ENCODE measurements at places on chromosomes 16 and 17.

DNA sequence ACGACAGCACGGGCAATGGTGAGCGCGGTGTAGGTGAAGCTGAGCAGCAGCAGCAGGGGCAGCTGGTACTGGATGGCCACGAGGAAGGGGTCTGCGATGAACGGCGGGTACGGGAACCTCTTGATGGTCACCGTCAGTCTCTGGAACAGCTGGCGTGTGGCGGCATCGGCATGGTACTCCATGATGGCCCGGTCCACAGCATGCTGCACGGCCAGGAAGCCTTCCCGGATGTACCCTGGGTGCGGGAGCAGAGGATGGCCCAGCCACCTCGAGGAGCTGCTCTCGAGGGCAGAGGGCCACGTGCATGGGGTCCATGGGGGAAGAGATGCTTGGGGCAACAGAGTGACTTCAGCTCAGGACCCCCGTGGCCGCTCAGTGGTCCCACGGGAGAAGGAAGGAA lies 20.9 kb downstream of the ABCA3 start:
- no peak for DNase-seq

GRCh38 chr16:50400312-50400966 lies 31.7 kb upstream of the BRD7 start:
- DNase-seq = no peak

GRCh38 chr16:10577305-10578202 lies 2.8 kb downstream of the EMP2 start:
- DNase-seq = no peak

DNA sequence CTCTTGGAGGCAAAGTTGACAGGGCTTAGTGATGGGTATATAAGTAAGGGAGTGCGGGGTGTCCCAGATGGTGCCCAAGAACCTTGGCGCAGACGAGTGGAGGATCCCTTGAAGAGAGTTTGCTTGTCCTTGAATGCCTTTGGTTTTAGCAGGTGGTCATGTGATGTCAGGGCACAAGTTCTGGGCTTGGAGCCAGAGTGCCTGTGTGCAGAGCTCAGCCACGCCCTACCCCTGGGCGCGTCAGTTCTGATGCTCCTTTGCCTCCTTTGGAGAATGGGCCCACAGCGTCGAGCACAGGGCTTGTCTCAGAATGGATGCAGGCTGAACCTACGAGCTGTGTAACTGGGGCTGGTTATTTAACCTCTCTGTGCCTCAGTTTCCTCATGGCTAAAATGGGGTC lies 412.2 kb upstream of the EEF2KMT start:
- no peak for DNase-seq

- DNase-seq = no peak
Observed at GRCh38 chr16:54939510-54940278, 9.0 kb downstream of the IRX5 start.

- no peak for DNase-seq
Observed at GRCh38 chr16:54821731-54822130, 108.9 kb upstream of the IRX5 start.

DNA sequence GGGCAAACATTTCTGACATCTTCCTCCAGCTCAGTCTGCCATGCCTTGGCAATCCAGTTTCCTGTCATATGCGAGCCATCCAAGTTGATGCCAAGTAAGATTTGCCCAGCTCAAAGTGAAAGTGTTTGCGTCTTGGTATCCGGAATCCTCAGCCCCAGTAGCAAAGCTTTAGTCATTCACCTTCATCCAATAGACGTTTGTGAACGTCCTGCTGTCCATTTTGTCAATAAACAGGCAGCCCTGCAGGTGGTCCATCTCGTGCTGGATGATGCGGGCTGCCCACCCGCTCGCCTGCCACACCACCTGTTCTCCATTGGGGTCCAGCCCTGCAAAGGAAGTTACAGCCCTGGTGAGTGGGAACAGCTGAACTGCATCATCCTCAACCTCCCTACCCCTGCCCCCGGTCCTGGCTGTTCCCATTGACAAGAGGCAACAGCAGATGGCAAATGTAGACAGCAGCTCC lies 1.5 kb downstream of the PDF start:
- no peak for DNase-seq

DNA sequence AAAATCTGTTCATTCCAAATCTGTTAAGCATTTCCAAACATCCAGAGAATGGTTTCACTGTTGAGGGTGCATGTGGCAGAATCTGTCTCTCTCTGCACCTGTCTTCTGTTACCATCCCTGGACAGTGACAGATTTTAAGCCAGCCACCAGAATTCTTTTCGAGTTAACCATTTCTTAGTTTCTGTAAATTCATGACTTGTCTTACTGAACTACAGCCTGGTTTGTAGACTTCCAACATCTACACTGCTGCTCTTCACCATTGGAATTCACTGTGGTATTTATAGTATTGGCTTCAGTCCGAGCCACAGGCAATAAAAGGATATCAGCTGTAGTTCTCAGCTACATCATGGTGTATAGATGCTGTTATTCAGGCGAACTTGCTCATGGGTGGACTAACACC lies 47.6 kb downstream of the GOSR1 start:
- DNase-seq = no peak

DNA sequence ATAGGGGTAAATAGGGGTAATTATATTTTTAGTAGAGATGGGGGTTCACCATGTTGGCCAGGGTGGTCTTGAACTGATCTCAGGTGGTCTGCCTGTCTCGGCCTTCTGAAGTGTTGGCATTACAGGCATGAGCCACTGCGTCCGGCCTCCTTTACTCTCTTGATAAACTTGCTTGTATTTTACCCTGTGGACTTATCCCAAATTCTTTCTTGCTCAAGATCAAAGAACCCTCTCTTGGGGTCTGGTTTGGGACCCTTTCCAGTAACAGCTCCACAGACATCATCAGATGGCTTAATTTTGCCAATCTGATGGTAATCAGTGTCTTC lies 5.6 kb upstream of the C1QTNF1 start:
- DNase-seq = no peak

GRCh38 chr17:19312406-19312805 lies 50.1 kb downstream of the B9D1 start:
- no peak for DNase-seq

GRCh38 chr16:4372001-4372577 lies 441 bp downstream of the VASN start:
- no peak for DNase-seq

DNA sequence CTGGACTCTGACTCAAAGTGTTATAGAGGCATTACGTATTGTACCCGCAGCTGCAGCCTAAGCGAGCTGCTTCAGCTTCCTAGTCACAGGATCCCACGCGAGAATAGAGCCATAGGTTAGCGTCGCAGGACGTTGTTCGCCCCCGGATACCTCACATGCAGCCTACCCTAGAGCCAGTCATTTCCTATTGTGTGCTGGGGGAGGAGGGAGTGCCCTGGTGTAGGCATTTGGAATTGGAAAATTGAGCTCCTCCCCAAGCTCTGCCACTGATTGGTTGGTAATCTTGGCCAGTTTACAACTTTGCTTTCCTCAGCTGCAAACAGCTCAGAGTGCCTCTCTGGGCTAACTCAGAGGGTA lies 530 bp downstream of the NAA60 start:
- no peak for DNase-seq

GRCh38 chr17:57186226-57187019 lies 69.9 kb upstream of the MSI2 start:
- no peak for DNase-seq

DNA sequence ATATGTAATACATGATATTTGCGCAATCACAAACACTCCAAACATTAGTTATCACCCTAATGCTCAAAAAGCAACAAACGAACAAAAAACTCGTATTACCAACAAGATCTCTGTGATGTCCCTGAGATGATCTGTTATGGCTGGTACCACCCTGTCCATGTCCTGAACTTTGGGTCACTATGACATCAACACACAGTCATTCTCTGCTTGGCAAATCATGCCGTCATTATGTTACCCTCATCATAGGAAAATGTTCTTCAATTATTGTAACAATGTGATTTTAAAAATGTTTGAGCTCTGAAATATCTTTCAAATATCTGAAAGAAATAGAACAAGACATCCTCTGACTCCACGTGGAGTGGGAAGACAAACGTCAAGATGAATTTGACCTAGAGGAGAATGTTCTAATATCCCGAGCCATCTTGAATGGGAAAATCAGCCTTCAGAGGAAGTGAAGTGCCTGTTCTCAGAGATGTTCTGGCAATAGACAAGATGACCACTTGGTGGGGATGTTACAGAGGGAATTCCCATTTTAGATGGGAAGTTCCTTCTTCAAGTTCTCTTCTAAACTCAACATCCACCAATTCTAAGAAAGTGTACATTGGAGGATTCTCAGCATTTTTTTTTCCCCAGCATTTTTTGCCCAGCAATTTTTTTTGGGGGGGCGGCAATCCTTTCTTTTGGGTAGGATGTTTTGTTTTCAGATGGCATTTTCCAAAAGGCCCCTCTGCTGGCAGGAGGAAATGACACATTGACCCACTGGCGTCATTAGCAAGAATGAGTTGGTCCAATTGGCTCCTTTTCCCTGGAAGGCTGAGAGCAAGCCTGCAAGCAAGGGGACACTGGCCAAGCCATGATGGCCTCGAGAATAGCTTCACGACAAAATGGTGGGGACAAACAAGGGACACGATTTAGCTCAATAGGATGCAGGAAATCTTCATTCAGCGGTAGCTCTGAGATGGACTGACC lies 3.7 kb upstream of the HSD17B2 start:
- DNase-seq = no peak

- DNase-seq = no peak
Observed at GRCh38 chr16:67151431-67152097, 766 bp upstream of the B3GNT9 start.

DNA sequence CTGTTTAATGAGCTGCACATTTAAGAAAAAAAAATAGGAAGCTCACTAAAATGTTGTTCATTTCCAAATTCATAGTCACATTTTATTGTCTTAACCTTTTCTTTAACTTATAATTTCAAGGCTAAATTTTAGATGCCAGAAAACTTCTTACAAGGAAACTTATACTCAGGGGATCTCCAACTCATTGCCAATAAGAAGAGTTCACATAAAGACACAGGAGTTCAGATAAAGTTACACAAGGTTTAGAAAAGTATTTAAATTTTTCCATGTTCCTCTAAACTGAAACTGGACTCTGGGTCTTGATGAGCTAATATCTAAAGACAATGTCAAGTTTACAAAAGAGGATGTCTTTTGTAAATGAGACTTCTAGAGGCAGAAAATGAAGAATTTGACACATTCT lies 190.7 kb upstream of the KCNJ16 start:
- no peak for DNase-seq

- DNase-seq = no peak
Observed at GRCh38 chr16:19135201-19135842, 21.6 kb downstream of the ITPRIPL2 start.

DNA sequence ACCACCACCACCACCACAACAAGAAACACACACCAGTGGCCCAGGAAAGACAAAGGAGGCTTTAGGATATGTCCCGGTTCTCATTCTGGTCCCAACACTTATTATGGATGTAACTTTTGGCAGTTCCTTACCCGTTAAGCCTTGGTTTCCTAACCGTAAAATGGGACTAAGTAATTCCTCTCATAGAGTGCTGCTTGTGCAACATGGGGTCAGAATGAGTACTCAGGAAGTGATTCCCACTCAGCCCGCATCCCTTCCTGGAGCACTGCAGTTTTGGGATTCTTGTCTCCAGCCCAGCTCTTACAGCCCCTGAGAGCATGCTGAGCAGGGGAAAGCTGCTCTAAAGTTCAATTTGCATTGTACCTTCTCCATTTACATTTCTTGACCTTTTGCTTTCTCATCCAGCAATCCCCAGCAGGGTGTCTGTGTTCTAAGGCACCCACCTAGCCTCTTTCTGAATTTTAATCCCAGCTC lies 262.6 kb downstream of the PRKCA start:
- no peak for DNase-seq

- DNase-seq = no peak
Observed at GRCh38 chr16:29815032-29815721, 775 bp upstream of the PAGR1 start.

DNA sequence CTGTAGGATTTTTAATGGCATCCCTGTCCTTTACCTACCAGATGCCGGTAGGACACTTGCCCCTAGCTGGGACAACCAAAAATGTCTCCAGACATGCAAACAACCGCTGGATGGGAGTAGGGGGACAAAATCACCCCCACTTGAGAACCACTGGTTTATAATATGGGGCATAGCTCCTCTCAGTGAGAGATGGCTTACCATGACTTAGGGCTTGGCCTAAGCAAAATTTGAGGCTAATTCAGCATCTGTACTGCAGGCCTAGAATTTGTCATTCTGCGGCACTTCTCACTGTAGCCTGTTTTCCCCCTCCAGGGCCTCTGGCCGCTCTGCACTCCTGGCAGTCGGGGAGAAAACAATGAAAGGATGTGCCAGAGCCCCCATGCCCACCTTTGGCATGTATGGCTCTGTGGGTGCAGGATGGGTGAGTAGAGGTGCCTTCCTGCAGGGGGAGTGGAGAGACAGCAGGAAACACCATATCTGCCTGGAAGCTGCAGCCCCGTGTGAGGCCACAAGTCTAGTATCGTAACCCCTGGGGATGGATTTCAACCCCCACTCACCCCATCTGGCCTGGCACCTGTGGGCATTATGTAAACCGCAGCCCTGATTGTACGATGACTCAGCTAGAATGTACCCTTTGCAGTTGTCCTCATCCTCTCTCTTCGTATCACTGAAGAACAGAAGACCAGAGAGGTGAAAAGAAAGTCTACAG lies 268.1 kb downstream of the SOX9 start:
- DNase-seq = no peak

DNA sequence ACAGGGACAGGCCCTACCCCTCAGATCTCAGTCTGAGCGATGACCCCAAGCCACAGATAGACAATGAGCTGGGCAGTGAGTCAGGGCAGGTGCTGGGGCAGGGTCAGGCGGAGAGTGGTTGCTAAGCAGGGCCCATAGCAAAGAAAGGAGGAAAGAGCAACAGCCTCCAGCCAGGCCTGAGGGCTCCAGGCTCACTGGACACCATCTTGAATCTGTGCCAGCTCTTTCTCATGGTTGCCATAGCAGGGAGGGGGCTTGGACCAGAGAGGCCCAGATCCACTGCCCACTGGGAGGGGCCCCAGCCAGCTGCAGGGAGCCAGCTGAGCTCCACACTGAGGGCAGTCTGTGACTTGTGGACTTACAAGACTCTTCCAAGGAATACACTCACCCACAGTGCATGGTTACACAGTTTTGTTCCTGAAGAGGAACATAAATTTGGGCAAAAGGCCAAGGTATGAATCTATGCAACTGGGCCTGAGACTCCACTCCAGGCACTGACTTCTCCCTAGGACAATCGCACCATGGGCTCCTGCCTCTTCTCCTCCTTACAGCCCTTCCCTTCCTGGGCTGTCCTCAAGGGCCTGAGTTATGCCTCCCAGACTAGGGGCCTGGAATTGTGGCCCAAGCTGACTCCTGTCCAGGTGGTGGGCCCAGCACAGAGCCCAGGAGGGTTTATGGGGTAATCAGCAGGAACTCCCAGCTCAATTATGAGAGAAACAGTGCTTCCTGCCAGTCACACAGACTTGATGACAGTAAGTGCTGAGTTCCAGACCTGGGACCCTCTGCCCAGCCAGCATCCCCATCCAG lies 59.9 kb downstream of the BEAN1 start:
- no peak for DNase-seq

GRCh38 chr17:71329310-71330098 lies 791.3 kb upstream of the SOX9 start:
- DNase-seq = no peak

- DNase-seq = no peak
Observed at GRCh38 chr16:89193576-89194293, 6.6 kb downstream of the SLC22A31 start.

- no peak for DNase-seq
Observed at GRCh38 chr16:4984174-4984990, 26.3 kb downstream of the SEC14L5 start.

GRCh38 chr17:54967621-54968261 lies 713 bp downstream of the COX11 start:
- DNase-seq = no peak

- no peak for DNase-seq
Observed at GRCh38 chr17:77408284-77408683, 267.5 kb downstream of the SEC14L1 start.

GRCh38 chr17:18368946-18369345 lies 5.6 kb upstream of the SHMT1 start:
- DNase-seq = no peak
